ENCODE measurements at places on chromosomes 2 and 18. TPM values are rescaled to one million over a fixed set of nuclear protein-coding genes. Genes with fewer than 3 reads are reported as not detected.

Gene UGT1A3
- not detected for total RNA-seq

Gene IKZF2
- 5.2 TPM for total RNA-seq

DNA sequence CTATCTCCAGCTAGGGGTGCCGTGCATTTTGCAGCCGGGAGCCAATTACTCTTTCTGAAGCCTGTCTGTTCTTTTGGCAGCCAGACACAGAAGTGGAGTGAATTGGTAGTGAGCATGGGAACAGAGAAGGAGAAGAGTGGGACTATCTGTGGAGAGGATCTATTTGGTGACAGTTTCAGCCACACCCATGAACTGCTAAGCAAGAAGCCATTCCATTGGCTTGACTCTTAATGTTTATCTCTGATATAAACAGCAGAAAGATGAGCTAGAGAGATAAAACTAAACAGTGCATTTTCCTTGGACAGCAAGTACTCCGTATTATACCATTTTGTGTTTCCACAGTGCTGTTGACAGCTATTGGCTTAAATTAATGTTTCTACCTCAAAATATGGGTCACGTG is 259.6 kb upstream of the THUMPD2 start:
- no peak for DNase-seq

DNA sequence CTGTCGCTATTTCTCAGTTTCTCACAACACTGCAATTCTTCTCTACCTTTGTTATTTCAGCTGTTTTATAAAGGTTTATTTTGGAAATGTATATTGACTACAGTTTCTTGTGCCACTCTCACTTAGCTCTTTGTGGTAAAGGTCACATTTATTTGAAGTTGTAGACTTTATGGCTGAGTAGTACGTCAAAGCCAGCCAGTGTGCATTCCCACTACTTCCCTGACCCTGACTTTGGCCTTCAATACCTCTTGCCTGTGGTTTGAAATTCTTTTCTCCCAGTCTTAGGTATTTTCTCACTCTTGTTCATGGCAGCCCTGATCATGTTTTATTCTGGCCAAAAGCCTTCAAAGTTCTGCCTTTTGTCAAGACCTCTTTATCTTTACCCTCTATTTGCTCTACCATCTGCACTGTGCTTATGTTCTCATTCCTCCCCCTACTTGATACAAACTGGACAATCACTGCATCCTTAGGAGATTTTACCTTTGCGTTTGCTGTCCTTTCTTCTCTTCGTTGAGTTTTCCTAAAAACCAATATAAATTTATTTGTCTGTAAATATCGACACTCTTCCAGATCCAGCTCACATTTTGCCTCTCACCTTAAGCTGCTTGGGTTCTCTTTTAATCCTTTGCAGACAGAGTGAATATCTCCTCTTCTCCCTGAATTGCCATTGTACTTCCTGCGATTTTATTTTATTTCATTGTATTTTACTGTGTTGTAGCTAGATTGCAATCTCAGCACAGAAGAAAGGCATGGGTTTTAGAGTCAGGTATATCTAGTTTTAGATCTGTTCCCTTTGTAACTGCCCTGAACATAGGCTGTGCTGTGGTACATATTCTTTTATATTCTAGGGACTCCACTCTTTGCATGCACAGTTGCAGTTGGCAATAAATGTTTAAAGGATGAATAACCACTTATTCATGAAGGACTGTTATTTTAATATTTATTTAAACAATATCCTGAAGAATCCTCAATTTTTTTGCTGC is 31.2 kb downstream of the GULP1 start:
- no peak for DNase-seq

Data from heart right ventricle (tissue), 16 donors.